Type B pancreatic cell (in vitro differentiated cells): ENCODE measurements at places on chromosomes 2 and 18. TPM values are rescaled to one million over a fixed set of nuclear protein-coding genes. Genes with fewer than 3 reads are reported as not detected.

DNA sequence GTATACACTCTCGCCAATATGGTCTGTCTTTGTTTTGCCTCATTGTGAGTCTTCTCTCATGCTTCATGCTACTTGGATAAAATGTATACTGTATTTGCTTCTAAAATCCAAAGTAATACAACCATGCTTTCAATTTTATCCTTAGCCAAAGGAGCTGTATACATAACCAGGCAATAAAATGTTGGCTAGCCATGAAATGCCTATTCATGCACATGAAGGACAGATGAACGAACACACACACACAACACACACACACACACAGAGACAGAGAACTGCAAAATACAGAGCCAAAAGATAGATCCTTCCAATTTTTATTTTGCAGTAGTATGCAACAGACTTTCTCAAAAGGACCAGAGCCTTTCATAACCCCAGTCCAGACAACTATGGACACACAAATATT is 113.7 kb downstream of the SATB2 start:
- DNase-seq = no peak

GRCh38 chr2:186716004-186716403 is 22.1 kb downstream of the FAM171B start:
- DNase-seq = no peak

- DNase-seq = no peak
Measured at GRCh38 chr18:53101536-53102105, 761.6 kb downstream of the DCC start.

GRCh38 chr2:6896930-6897759 is 19.6 kb downstream of the RSAD2 start:
- no peak for DNase-seq

DNA sequence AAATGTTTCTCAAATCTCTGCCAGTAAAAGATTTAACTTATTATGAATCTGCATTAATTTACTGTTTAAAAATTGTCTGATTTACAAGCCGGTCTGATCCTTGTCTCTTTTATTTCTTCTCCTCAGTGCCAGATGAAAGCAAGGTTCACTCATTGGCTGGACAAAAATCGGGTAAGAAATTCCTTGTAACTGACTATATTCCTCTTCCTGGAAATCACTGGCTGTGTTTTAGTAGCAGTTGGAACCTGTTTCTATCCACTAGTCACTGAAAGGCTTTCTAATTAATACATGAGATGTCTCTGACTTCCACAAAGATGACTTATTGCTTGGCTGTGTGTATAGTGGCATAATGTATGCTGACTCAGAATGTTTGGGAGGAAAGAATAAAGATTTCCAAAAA is 436.6 kb upstream of the NRP2 start:
- no peak for DNase-seq

DNA sequence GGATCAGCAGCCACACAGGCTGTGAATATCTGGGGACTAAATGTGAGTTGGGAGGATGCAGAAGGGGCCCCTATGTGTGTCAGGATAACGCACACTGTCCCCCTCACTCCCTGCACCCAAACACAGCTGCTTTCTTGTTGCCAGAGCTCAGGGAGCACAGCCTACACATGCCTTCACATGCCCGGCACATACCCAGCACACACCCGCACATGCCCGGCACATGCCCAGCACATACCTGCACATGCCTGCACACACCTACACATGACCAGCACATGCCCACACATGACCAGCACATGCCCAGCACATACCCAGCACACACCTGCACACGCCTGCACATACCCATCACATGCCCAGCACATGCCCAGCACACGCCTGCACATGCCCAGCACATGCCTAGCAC is 75.6 kb downstream of the TPO start:
- no peak for DNase-seq

DNA sequence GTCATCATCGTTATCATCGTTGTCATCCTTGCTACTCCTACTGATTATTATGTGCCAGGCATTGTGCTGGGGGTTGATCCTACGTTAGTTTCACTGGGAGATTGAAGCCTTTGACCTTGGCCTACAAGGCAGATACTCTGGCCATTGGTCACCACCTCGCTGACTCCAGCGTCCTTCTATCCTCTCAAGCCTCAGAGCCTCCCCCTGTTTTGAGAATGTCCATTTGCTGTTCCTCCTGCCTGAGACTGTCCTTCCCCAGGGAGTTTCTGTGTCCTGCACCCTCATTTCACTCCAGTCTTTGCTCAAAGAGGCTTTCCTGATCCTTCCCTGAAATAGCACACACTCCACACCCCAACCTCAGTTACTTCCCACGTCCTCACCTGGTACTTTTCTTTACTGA is 57.8 kb downstream of the ACAA2 start:
- no peak for DNase-seq

DNA sequence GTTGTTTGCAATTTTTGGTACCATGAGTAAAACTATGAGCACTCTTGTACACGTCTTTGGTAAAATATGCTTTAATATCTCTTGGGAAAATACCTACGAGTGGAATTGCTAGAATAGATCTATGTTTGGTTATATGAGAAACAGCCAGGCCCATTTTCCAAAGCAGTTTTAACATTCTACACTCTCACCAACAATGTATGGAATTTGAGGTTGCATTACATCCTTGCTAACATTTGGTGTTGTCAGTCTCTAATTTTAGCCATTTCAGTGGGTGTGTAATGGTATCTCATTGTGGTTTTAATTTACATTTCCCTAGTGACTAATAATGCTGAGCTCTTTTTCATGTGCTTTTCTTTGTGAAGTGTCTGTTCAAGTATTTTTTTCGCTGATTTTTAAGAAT is 118.9 kb upstream of the TCF4 start:
- DNase-seq = no peak

- DNase-seq = no peak
Measured at GRCh38 chr2:136051001-136051724, 65.7 kb upstream of the DARS1 start.

GRCh38 chr18:8786483-8787370 is 81.4 kb downstream of the MTCL1 start:
- peak; percentile 62 for DNase-seq

GRCh38 chr2:47028171-47028570 is 112.6 kb upstream of the MCFD2 start:
- DNase-seq = no peak

DNA sequence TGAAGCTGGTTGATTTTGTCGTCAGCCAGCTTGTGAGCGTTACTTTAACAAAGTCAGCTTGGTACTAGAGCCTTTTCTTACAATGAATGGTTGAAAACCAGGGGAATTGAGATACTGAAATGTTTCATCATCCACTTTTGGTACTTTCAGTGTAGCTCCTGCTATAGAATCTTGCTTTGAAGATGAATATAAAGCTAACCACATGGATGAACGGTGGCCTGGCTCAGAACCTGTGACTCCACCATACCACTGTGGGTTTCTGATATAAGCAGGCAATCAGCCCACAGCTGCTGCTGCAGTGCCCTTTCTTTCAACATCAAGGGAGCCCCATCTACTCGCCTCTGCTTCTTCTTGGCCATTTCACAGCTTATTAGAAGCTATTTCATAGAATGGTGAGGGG is 53.2 kb upstream of the GPR45 start:
- no peak for DNase-seq

DNA sequence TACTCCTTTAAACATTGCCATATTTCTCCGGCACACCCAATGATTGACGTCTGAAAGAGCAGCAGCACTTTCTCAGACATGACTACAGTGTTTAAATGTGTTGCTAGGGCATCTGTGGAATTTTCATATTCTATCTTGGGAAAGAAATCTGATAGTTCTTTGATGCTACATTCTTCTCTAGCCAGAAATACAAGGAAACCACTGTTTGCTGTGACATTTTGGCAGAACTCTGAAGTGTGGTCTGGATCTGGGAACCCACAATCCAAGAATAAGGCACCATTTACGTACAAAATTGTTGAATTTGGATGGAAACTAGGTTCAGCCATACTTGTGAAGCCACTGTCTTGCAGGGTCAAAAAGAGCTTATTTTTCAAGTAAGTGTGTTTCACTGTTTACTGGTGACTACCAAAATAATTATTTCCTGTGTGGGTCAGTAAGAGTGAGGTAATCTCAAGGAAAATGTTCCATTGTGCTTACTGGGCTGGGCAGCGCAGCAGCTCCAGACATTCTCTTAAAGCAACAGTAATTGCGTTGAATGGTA is 21.3 kb upstream of the CD28 start:
- DNase-seq = no peak

Gene ALPP
- total RNA-seq = 0.27 and 1.5 TPM in 2 replicates

Gene TTN
- 4.2 and 5.6 TPM in 2 replicates for total RNA-seq

Gene RAB6D
- 0.56 and 0.64 TPM in 2 replicates for total RNA-seq

Gene ZNF396
- 4.8 and 4.9 TPM in 2 replicates for total RNA-seq

Gene SLC5A7
- total RNA-seq = 0.36 and 2.2 TPM in 2 replicates

Gene LYG2
- total RNA-seq = not detected in 2 replicates
